ENCODE measurements at places on chromosomes 1 and 21.

DNA sequence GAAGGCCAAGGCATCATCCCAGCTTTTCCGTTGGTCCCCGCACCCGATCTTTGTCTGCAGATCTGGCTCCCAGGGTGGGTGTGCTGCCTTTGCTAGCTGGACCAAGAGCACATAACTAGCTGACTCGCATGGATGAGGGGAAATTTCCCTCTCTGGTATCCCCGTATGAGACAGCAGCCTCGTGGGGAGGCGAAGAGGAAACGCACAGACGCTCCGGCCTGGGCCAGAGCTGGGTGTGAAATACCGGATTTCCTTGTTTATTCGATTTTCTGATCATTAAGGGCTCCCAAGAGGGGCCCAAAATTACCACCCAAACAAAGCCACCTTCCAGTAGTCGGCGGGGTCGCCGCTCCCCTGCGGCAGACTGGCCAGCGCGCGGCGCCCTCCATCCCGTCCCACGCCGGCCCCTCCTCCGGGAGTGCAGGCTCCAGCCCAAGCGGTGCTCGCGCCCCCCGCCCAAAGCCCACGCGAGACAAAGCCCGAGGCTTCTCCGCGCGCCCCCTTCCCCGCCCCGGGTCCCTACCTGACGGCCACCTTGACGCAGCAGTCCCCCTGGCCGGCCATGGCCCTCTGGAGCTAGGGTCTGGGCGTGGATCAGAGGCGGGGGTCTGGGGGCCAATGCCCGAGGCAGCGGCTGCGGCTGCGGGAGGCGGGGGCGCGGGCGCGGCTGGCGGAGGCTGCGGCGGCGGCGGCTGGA lies 546 bp downstream of the KIF21B start:
- DNase-seq = peak; percentile 32

DNA sequence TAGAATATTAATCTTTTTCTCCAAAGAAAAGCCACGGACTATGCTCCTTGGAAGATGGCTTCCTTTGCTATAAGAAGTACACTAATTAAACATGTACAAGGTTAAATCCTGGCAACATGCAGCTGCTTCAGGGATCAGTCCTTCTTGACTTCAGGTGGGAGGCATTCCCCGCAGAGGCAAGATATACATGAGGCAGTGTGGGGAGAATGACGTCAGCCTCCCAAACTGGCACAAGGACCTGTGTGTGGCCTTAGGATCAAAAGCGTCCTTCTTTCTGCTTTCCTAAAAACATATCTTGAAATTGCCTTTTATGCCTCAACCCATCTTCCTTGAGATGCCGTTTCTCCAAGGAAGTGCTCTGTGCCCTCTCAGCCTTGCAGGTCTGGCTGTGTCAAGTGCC lies 90.3 kb downstream of the WLS start:
- DNase-seq = no peak

DNA sequence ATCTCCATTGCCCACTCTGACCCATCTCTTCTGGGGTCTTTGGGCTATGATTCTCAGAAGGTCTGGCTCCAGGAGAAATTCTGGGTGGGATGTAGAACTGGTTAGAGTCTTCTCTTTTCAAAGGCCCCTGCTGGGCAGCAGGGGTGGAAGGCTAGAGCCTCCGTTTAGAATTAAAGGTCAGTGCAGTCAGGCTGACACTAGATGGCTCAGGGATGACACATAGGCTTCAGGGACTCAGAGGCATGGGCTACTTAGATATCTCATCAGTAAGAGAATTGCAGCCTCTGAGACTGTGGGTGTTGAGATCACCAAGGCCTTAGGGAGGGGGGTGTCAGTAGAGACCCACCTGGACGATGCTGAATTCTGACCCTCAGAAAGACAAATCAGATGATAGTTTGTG lies 12.6 kb upstream of the PPM1J start:
- no peak for DNase-seq

DNA sequence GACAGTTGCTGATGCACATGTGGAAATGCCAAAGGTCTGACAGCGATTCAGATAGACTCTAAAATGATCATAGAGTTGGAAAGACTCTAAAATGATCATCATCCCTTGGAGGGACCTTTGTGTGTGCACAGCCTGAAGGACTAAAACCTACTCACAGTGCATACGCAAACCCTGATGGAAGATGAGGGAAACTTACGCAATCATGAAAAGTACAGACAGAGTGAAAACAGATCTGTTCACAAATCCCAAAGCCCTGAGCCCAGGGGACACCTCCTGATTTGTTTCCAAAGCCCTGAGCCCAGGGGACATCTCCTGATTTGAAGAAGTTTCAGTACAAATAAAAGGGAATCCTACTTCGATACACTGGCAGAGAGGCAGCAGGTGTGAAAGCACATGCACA lies 79.3 kb upstream of the PROX1 start:
- no peak for DNase-seq

- DNase-seq = peak; percentile 82
These were observed 142.3 kb downstream of the DNM3 start for GRCh38 chr1:171983584-171983983.
